ENCODE measurements at places on chromosomes 1 and 21.
A peak's percentile ranks its signal among the peaks of the same experiment; 100 is the strongest.

GRCh38 chr21:37220433-37220980 is 46.6 kb downstream of the VPS26C start:
- peak; percentile 16 for DNase-seq

DNA sequence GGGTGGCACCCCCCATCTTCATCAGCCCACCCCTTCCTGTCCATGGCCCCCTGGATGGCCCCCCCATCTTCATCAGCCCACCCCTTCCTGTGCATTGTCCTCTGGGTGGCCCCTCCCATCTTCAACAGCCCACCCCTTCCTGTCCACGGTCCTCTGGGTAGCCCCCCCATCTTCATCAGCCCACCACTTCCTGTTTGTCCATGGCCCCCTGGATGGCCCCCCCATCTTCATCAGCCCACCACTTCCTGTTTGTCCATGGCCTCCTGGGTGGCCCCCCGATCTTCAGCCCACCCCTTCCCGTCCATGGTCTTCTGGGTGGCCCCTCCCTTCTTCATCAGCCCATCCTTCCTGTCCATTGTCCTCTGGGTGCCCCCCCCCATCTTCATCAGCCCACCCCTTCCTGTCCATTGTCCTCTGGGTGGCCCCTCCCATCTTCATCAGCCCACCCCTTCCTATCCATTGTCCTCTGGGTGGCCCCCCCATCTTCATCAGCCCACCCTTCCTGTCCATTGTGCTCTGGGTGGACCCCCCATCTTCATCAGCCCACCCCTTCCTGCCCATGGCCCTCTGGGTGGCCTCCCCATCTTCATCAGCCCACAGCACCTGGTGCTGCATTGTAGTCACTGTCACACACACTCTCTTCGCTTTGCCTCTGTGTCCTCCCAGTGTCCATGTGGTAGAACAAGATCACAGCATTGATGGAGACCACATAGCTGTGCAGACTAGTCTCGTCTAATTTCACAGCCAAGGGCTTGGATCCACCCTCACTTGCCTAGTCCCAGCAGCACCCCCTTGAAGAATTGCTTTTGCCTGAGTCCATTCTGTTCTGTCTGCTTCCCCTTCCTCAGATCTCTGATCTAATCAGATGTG is 95.9 kb downstream of the PCBP3 start:
- no peak for DNase-seq

DNA sequence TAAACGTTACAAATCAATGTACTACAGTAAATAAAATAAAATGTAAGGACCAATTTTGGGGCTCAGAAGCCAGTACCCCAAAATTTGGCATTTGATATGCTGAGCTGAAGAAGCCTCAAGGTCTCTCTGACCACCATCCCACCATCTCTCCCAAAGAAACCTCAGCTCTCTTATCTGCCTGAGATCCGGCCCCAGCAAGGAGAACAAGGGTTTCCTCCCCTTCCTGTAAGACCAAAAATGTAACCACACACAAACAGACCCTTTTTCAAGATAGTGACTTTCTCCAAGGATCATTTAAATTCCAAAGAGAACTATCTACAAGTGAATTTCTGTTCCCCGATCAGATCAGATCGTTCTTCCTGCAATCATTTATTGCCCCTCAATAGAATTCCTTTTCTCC is 68.1 kb upstream of the SLC45A1 start:
- DNase-seq: no peak

DNA sequence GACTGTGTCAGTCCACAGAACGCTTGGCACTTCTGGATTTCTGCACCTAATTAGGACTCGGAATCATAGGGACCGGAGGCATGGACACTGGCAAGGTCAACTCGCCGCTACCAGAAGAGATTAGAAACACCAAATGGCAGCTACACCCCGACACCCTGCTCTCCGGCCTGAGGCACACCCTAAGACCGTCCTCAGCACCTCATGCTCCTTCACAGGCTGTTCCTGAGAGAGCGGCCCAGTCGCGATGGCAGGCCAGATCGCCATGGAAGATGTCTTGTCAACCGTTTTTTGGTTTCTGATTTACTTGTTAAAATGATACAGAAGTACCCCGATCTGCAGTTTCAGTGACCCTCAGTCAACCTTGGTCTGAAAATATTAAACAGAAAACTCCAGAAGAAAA is 46.8 kb downstream of the NPHP4 start:
- DNase-seq: no peak

DNA sequence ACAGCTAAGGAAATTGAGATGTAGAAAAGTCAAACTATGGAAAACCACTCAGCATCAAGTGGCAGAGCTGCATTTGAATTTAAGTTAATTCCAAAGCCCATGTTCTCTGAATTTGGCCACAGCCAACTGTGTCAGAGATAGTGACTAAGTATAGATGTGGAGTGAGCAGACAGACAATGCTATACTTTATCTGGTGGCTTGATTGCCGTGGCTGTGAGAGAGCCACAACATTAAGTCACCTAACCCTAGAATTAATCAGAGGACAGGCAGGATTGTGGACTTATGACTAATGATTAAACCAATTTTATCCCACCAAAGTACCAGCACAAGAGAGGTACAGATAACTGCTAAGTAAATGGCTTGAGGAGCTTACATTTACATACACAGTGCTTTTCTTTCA is 209.8 kb downstream of the TPR start:
- DNase-seq: no peak

GRCh38 chr1:156629823-156630449 is 10.7 kb downstream of the HAPLN2 start:
- no peak for DNase-seq

DNA sequence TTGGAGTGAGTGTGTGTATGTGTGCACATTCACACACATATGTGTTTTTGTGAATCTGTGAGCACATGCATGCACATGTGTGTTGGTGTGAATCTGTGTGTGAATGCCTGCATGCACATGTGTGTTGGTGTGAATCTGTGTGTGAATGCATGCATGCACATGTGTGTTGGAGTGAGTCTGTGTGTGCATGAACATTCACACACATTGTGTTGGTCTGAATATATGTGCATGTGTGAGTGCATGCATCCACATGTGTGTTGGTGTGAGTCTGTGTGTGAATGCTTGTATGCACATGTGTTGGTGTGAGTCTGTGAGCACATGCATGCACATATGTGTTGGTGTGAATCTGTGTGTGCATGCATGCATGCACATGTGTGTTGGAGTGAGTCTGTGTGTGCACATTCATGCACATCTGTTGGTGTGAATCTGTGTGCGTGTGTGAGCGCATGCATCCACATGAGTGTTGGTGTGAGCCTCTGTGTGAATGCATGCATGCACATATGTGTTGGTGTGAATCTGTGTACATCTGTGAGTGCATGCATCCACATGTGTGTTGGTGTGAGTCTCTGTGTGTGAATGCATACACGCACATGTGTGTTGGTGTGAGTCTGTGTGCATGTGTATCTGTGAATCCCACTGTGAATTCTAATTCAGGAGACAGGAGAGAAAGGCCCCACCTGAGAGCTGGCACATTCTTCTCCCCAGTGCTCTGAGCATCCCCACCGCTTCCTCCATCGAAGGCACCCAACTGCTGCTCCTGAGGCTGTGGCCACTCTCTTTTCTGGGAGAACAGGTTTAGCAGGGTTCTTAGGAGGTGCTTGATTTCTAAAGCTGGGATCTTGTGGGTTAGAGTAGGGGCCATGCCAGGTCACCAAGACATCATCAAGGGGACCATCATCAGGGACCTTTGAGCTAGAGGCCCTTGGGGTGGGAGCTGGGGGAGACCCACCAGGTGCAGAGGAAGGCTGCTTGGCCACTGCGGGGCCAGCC is 117.5 kb upstream of the ARHGEF16 start:
- DNase-seq: no peak

- peak; percentile 5 for DNase-seq
Observed at GRCh38 chr1:161439280-161440232, 65.7 kb upstream of the FCGR2A start.

DNA sequence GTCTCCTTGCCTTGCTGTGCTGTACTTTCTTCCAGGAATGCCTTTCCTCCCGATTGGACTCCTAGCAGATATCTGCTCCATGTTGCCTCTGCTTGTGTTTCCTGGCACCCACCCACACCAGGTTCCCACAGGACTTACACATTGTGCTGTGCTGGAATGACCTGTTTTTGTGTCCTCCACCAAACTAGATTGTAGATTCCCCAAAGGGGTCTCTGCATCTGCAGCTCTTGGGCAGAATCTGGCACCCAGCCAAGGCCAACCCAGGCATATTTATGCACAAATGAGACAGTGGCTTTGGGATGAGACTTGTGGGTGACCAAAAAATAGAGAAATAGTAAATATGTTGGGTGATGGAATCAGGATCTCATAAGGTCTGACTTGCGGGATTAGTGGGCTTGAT is 278.2 kb downstream of the RRAGC start:
- DNase-seq: no peak

GRCh38 chr1:160494620-160495019 is 28.4 kb downstream of the SLAMF6 start:
- no peak for DNase-seq

DNA sequence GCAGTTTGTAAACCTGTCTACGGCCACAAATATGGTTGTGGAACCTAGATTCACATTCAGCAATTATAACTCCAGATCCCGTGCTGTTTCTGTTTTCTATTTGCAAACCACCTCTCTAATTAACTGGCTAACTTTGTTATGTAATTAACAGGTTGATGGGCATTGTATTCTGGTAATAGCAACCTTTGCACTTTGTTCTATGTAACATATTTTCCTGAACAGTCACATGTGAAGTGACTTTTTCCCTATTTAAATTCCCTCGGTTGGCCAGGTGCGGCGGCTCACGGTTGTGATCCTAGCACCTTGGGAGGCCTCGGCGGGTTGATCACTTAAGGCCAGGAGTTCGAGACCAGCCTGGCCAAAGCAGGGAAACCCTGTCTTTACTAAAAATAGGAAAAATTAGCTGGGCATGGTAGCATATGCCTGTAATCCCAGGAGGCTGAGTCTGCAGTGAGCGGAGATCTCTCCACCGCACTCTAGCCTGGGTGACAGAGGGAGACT is 1.4 kb downstream of the ACADM start:
- DNase-seq: no peak

GRCh38 chr1:78210175-78210574 is 164.4 kb downstream of the GIPC2 start:
- DNase-seq: no peak

- no peak for DNase-seq
Observed at GRCh38 chr1:100703716-100704115, 15.8 kb upstream of the VCAM1 start.

GRCh38 chr1:198157847-198158725 is 1.3 kb downstream of the NEK7 start:
- DNase-seq: peak; percentile 4

DNA sequence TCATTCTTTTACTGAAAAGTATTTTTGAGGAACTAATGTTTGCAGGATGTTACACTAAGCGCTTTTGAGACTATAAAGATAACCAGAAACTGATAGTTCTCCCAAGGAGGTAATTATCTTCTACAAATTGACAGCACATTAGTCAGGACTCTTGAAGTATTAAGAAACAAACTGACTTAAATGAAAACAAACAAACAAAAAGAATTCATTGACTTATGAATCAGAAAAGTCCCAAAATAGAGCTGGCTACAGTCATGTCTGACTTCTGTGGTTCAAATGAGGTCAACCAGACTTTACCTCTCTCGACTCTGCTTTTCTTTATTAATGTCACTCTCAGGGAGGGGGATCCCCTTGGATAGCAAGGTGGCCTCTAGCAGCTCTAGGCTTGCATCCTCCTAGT is 296.8 kb downstream of the TPR start:
- no peak for DNase-seq

DNA sequence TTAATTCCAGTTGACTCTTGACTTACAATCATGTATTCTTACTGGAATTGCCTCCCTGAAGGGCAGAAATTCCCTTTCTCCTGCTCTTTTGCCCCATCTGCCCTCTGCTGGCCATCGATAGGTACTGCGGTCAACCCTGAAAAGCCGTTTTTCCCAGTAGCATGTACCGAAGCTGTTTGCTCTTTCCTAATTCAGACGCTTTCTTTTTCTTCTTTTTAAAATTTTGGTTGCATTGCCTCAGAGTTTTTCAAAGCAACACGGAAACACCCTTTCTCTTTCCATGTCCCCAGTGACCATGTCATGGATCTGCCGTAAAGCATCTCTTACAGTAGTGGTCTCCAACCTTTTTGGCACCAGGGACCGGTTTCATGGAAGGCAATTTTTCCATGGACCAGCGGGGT is 164.2 kb upstream of the C1orf21 start:
- DNase-seq: peak; percentile 23

DNA sequence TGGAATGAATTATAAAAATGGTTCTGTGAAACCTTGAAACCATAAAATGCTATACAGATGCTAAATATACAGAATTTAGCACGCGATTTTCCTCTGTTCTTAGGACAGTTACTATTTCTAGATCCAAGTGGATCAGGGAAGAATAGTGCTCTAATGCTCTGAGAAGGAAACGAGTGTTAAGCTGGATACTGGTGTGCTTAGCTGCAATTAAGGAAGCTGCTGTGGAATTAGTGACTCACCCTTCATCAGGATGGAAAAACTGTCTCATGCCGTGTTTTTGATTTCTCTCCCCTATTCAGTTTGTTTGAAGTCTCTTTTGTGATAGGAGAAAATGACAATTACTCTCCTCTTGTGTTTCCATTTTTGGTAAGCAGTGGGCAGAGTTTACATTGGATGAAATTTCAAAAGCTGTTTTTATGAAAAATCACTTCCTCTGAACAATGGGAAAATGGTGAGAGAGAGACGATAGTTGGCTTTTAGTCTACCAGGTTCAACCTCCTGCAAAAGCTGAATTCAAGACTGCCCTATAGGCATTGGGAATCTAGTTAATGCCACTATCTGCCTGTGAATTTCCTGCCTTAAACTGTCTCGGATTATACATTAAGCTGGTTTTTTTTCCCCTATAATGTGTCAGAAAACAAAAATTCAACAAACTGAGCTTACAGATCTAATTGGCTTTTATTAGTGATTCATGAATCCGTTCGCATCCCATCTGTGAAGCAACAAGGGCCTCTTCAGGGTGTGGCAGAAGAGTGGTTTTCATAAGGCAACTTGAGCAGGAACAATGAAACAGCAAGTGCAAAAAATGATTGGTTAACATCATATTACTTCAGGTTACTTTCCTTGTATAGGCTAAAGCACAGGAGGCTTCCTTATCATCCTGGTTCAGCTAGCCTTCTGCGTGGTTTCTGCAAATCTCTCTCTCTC is 179.8 kb downstream of the ST6GALNAC3 start:
- DNase-seq: peak; percentile 17

DNA sequence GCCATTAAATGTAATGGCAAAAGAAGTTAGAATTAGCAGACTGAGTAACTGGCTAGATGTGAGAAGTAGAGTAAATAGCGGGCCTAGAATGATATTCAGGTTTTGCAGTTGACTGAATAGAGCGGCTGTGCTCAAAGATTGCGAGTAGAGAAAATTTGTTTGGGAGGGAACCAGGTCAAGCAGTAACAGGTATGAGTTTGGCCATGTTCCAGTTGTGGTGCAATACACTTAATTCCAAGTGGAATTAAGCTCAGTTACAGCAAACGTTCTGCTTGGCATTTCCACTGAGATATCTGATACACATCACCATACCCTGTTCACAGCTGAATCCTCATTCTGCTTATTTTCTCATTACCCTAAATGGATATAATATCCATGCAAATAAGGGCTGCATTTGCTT is 1382.9 kb downstream of the MRPL39 start:
- no peak for DNase-seq

- DNase-seq: no peak
Observed at GRCh38 chr1:209839875-209840546, 12.2 kb downstream of the UTP25 start.

GRCh38 chr1:147837129-147837963 is 65.2 kb upstream of the GJA8 start:
- DNase-seq: no peak

GRCh38 chr1:200281201-200281835 is 128.5 kb downstream of the ZNF281 start:
- DNase-seq: no peak

Data from putamen (tissue), 1 donor.